ENCODE measurements at places on chromosomes 3 and 15.

GRCh38 chr3:136263251-136263650 lies 13.1 kb downstream of the PCCB start:
- DNase-seq = no peak

- DNase-seq = no peak
These were observed 378.2 kb upstream of the THBS1 start for GRCh38 chr15:39202641-39203040.

DNA sequence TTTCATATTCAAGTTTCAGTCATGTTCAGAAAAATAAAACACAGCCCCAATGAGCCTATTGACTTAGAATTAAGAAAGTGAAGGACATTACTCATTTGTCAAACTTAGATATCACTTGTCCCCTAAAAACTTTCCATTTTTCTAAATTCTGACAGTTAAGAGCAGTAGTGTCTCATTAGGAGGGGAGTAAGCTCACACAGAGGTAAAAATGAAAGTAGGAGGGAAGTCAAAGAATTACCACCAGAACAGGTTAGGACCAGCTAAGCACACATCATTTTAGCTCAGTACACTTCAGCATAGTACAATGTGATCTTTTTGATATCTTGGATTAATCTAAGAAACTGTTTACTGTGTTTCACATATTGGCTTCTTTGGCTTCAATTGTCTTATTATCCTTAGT lies 64.3 kb downstream of the OSTN start:
- DNase-seq = no peak

DNA sequence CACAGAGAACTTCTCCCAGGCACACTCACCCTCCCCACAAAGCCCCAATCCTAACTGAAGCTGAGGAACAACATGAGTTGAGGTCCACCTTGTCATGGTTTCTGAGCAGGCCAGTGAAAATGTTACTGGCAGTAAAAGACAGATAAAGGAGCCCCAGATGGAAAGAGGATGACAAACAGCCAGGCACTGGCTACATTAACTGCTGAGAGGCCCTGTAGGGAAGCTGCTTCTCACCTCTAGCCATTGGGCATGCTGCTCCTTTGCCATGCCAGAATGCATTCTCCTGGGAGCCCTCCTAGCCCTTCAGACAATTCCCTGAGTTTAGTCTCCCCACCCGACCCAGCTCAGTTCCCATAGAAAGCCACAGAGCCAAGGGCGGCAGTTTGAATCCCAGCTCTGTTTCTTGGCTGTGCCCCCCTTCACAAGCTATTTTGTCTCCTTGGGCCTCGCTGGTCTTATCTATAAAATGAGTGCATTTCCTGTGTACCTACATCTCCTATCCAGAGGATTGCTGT lies 60.5 kb downstream of the LMCD1 start:
- DNase-seq = no peak

- DNase-seq = no peak
These were observed 9.3 kb upstream of the GOLGB1 start for GRCh38 chr3:121758727-121759450.

GRCh38 chr15:20340931-20341661 lies 200.5 kb downstream of the GOLGA6L6 start:
- no peak for DNase-seq

GRCh38 chr3:109131276-109131675 lies 5.2 kb upstream of the C3orf85 start:
- no peak for DNase-seq

- DNase-seq = no peak
These were observed 270.0 kb downstream of the TBL1XR1 start for GRCh38 chr3:176927280-176927679.

DNA sequence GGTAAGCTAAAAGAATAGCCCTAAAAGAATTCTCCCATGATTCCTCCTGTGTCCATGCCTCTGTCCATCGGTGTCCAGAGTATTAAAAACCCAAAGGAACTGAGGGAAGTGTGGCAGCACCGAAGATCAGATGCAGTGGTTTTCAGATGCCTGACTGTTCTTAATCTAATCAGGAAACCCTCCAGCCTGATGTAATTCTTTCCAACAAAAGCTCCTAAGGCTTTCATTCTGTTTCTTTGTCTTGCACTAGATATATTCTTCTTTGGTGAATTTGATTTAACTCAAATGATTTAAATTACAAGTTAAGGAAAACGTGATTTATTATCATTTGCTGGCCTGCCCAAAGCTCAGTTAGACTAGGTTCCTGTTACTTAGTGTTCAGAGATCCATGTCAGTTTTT lies 71.2 kb downstream of the ARHGAP31 start:
- DNase-seq = no peak

DNA sequence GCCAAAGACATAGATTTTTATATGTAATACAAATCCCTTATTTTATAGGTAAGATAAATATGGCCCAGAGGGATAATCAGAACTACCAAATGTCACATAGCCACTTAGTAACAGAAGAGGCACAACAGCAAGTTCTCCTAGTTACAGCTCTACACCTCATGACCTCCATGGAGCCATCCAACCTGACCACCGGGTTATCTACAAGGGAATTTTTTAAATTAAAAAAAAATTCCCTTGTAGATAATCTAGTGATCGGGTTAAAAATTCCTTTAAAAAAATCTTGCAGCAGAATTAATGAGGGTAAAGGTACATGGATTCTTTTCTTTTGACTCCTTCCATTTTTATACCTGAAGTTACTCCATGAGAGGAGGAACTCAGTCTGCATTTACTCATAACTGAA lies 365.2 kb upstream of the WNT5A start:
- DNase-seq = no peak
